ENCODE measurements at places on chromosomes 7 and 10.

- no peak for DNase-seq
These were observed 2.9 kb downstream of the AS3MT start for GRCh38 chr10:102872163-102872562.

- DNase-seq = no peak
These were observed 51.1 kb downstream of the GNA12 start for GRCh38 chr7:2792856-2793487.

DNA sequence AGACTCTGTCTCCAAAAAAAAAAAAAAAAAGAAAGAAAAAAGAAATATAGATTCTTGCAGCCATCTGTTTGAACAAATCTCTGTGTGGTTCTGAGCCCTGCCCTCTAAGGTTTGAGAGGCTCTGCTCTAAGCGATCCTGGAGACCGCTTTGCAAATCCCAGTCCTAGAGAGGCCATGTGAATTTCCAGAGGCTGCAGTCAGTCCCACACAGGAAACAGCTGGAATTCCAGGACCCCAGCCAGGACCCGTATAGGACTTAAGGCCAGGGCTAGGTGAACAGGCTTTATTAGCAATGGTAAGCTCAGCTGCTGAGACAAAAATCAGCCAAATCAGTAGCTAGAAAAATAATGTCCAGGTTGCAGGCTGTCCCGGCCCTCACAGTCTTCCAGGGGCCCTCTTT is 154.8 kb downstream of the RPS24 start:
- DNase-seq = no peak

DNA sequence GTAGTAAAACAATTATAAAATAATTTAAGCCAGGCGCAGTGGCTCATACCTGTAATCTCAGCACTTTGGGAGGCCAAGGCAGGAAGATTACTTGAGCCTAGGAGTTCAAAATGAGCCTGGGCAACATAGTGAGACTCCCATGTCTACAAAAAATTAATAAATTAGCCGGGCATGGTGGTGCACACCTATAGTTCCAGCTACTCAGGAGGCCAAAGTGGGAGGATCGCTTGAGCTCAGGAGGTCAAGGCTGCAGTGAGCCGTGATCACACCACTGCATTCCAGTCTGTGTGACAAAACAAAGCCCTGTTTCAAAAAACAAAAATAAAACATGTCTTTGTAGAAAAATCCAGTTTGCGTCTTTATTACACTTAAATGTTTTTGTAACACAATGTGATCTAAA is 141.9 kb upstream of the KAT6B start:
- no peak for DNase-seq

DNA sequence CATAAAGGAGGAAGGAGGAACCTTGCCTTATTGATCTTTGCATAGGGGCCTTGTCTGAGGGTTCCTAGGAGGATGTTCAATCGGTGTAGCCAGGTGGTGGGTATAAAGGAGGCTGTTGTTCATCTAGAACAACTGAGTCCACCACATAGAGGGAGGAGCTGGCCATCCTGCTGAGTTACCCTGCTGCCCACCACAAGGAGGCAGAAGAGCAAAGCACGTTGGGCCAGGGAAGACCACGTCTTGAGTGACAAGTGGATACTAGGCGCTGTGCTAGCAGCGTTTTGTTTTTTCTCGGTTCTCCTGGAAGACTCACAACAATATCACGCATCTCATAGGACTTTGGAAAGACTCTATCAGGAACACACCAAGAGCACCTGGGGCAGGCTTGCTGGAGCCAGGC is 20.0 kb downstream of the FOXI2 start:
- no peak for DNase-seq

DNA sequence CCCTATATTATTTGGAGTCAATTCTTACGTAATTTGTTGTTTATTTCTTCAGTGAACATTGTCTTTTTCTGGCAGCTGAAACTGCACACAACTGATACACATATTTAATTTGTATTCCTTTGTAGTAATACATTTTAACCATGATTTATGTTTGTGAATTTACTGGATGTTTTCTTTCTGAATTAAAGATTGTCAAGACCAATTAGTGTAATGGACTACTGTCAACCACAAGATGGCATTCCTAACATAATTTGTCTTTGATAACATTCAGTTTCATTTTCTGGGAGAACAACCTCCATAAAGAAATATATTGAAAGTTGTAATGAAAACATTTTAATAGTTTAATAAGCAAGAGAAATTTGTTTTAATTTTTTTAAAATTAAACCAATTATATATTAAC is 10.1 kb downstream of the THNSL1 start:
- DNase-seq = no peak

- DNase-seq = no peak
These were observed 65.9 kb downstream of the PAX2 start for GRCh38 chr10:100811261-100811660.

DNA sequence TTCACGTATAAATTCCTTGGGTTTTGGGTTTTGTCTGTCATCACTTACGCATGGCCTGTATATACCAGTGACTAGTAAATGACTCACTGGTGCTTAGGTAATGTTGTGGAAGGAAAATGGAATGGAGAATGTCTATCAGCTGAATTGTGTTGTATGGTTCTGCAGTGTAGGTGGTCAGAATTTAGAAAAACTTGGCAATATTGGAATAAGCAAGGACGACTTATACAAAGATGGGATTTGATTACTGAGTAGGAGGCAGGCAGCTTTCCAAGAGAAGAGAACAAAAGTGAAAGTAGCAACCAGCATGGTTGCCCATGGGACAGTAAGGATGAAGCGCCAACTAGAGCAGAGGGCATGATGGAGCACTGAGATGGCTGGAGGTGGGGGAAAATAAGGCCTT is 168.6 kb upstream of the CSTF2T start:
- DNase-seq = no peak

DNA sequence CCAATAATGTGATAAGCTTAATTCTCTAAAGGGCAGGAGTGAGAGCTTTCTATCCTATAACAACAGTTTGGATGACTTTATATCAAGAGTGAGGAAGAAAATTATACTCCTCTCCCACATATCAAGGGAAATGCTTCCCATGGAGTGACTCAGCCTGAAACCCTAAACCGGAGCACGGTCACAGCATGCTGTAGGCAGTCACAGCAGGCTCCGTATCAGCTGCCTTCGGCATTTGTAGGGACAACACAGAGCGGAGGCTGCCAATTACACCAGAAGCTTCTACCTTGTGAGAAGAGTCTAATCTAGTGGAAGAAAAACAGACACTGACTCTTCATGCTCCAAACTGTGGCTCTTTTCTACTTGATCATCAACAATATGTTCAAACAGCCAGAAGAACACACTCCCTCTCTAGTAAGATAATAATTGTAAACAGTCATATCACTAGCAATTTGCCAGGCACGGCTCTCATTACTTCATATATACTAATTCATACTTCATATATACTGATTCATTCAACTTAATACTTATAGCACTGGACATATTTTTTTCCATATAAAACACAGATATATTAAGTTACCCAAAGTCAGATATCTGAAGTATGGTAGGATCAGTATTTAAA is 65.9 kb downstream of the DGKB start:
- DNase-seq = no peak

GRCh38 chr7:7793249-7793648 is 74.8 kb upstream of the RPA3 start:
- no peak for DNase-seq

DNA sequence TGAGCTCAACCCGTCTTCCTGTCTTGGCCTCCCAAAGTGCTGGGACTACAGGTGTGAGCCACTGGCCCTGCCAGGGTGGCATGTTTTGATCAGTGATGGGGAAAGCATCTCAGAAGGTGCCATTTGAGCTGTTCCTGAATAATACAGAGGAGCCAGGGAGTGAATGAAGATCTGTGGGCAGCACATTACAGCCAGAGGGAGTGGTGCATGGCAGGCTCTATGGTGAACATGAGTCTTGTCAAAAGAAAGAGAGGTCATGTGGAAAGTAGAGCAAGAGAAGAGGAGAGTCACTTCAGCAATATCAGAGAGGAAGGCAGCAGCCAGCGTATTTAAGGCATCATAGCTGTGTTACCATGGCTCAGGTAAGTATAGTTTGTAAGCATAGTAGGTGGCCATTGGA is 275.7 kb upstream of the LRGUK start:
- DNase-seq = no peak

DNA sequence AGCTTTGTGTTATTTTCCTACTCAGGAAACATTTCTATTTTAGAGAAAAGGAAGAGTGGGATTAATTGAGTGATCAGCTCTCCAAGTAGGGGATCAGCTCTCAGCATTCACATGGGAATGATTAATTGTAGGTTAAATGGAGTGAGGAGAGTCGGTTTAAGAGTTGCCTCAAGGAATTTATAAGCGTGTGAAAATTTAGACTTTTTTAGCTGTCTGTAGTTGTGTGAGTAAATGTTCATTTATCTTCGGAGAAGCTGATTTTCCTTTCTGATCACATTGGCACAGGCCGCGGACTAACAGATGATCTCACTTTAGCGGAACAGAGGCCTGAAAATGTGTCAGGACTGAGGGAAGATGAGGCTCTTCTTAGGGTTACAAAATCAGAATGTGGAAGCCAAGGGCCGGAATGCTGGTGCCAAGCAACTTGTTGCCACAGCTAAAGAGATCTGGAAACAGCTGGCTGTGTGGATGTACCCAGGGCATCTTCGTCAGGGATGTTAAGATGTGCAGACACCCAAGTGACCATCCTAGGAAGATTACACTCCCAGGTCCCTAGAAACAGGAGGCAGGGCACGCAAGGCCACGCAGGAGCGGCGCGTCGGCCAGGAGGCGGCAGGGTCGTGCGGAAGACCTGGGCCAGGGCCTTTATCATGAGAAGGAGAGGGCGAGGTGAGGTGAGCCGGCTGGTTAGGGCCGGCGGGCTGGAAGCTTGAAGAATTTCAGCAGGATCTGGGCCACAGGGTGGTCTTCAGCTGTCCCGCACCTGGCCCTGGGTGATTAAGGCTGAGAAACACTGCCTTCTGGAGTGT is 35.1 kb upstream of the TTYH3 start:
- DNase-seq = no peak

GRCh38 chr7:39919646-39920045 is 30.4 kb upstream of the CDK13 start:
- no peak for DNase-seq

DNA sequence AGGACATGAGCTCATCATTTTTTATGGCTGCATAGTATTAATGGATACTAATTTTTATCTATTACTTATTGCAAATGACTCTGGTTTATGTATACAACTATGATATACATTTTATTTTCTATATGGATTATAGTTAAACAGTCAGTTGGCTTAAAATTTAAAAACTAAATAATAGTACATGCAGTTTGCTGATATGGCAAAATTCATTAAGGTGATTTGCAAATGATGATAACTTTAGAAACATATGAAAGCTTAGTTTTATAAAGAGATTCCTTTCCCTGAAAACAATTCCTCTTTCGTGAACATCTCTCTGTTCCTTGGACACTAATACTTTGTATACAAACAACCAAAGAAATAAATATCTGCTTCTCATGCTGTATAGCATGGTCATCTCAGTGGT is 165.5 kb upstream of the SEMA3E start:
- DNase-seq = no peak

- peak; percentile 41 for DNase-seq
These were observed 56.5 kb upstream of the PCGF5 start for GRCh38 chr10:91163869-91164474.

GRCh38 chr7:51774178-51774577 is 457.6 kb upstream of the COBL start:
- DNase-seq = no peak

- DNase-seq = no peak
These were observed 306.6 kb downstream of the WDR37 start for GRCh38 chr10:1362589-1363445.

DNA sequence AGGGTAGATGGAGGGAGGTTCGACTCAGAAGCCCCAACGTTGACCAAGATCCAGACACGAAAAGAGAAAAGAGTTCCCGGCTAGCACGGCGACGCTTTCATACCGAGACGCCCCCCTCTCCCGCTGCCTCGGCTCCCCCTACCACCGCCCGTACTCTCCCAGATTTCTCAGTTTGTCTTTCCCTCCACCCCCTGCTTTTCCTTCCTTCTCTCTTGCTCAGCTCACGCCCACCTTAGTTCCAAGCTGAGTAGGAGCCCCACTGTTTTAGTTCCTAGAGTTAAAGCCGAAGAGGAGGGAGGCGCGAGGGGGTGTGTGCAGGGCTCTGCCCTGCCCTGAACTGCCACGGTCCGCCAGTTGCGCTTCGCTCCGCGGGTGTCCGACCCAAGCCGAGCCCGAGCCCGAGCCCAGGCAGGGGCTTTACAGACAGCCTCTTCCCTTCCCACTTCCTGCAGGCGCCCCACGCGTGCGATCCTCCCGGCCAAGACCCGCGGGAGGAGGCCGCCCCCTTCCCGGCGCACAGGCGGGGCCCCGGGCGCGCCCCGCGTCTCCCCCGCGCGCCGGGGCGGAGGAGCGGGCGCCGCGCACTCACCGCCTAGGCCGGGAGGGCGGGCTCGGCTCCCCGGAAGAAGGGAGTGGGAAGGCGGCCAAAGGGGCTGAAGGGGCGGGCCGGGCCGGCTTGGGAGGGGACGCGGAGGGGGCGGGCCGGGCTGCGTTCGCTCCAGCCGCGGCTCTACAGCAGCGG is at the start of gene EPHB6:
Gene EPHB6, plus strand, starts transcription at position 705 of the 742 bp plus-strand sequence. CDS start 8,152 bp downstream, outside the sequence.
- peak; percentile 50 for DNase-seq

GRCh38 chr7:46257761-46258448 is 336.8 kb upstream of the IGFBP3 start:
- DNase-seq = no peak

- DNase-seq = no peak
These were observed 139.7 kb downstream of the TMEM26 start for GRCh38 chr10:61313460-61313859.

DNA sequence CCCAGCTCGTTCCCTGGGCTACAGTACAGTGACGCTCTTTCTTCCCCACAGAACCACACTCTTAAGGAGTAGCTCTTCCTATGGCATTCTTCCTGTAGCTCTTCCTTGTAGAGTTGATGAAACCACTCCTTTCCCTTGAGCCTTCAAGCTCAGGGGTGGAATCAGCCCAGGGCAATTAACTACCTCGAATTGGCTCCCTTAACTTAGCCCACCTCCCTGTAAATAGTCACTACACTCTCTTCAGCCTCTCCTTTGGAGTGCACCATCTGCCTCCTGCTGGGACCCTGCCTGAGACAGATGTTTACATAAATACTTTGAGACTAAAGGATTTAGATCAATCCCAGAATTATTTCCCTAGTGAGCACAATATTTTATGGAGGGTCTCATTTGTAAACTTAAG is 537.8 kb upstream of the AUTS2 start:
- no peak for DNase-seq

GRCh38 chr7:1022801-1023465 is 21.4 kb upstream of the GPR146 start:
- DNase-seq = no peak

GRCh38 chr10:55398497-55398882 is 597.5 kb upstream of the PCDH15 start:
- DNase-seq = no peak

GRCh38 chr10:51117794-51118193 is 43.5 kb downstream of the PRKG1 start:
- no peak for DNase-seq

All from activated T-helper 1 cell treated with anti-CD3 and anti-CD28 coated beads, Interleukin-2, amount 50 U/mL, for 16 hours (primary cell).